Fibroblast of villous mesenchyme (primary cell): ENCODE measurements at places on chromosomes 16 and 17.

DNA sequence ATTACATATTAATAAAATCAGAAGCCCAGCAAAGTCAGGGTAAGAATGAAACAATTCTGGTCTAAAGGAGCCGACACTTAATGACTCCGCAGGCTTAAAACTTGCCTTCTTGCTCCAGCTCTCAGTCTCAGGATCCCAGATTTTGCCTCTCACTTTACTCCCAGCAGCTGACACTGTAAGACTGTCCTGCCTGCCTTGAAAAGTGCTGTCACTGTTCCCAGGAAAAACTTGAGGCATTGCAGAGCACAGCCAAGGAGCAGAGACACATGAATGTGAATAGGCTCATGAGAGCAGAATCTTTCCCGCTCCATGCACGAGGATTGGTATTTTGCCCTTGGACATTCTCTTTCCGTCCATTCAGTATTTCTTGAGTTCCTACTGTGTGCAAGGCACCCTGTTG is 457.6 kb upstream of the ZFHX3 start:
- no peak for DNase-seq

GRCh38 chr17:752620-753219 is 656 bp upstream of the GEMIN4 start:
- DNase-seq: peak; percentile 69

GRCh38 chr16:1530349-1530882 is 3.0 kb upstream of the TMEM204 start:
- no peak for DNase-seq

DNA sequence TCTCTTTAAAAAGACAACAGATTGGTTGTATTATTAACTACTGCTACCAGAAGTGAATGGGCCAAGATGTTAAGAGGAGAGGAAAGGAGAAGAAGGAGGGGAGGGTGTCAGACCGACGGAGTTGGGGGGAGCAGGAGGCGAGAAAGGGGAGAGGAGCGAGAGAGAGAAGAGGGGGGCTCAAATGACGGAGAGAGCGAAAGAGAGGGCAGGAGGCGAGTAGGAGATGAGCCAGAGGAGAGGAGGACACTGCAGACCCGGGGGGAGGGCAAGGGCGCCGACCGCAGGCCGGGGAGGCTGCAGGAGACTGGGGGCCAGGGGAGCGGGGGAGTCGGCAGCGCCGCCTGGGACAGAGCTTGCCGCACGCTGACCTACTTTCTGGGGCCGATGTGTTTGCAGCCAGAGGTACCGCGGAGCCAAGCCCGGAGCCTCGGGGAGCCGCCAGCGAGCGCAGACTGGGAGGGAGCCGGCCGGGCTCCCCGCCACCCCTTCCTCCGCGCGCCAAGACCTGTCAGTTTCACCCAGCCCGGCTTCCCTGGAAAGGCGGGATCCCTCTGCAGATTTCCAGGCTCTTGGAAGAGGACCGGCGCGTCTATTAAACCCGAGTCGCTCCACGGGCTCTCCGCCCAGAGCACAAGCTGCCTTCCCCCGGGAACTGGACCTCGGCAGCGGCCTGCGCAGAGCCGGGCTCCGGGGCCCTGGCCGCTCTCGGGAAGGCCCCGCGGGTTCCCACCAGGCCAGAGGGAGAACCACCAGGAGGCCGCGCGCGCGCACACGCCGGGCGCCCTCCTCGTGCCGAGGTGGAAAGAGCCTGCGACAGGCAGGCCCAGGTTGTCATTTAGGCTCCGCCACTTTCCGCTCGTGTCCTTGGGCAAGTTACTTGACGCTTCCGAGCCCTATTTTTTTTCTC is 74.6 kb downstream of the CMC2 start:
- peak; percentile 57 for DNase-seq

GRCh38 chr17:82247182-82247823 is 18.5 kb downstream of the SLC16A3 start:
- DNase-seq: no peak

DNA sequence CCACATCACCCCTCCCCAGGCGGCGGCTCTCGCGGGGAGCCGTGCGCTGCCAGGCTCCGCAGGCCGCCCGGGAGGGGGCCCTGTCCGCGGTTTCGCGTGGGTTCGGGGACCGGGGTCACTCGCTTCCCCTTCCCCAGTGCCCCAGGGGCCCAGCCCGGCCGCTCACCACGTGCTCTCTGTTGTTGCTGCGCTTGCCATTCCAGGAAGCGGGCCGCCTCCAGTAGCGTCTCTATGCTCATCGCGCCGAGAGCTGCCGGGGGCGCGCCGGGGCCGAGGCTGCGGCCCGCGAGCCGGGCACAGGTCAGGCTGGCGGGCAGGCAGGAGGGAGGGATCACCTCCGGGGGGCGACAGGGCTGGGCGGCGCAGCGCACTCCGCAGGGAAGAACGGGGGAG is 390 bp downstream of the MNT start:
- DNase-seq: peak; percentile 64

- no peak for DNase-seq
Measured at GRCh38 chr16:47858333-47858982, 297.3 kb downstream of the ABCC12 start.

DNA sequence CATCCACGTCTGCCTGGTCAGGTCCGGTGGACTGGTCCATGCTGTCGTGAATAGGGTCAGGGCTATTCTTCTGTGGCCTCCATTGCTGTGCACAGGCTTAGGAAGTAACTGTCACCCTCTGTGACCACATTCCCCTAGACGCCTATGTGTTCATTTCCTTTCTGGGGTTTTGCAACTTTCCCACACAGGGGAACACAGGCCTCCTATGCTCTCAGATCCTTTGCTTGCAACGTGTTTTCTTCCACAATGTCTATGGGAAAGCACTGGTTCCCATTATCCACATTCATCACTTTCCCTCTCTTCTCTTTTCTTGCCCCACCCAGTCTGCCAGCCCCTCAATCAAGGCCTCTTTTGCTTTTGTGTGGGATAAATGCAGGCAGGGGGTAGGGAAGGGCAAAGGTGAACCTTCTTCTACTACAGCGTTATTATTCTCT is 43.2 kb upstream of the DNAJA2 start:
- no peak for DNase-seq
